ENCODE measurements at places on chromosomes 12 and 14.

GRCh38 chr12:64097366-64098105 lies 124.6 kb downstream of the KICS2 start:
- no peak for DNase-seq

- no peak for DNase-seq
Observed at GRCh38 chr12:25833657-25834056, 124.8 kb upstream of the RASSF8 start.

DNA sequence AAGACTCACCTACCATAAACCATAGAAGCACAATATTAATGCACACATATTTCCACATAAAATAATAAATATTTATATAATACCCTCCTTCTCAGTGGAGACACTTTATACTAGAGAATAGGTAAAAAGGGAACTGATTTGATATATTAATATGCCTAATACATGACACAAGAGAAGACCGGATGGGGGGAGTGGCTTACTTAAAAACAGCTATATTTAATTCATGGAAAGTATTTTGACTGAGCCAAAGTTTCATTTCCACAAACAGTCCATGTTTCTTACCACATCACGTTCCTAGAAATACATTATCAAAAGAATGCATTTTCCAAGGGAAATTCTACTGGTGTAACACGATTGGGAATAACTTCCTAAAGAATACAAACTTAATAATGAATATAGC lies 63.4 kb downstream of the ITPR2 start:
- DNase-seq: no peak

GRCh38 chr14:71733210-71733883 lies 198.9 kb upstream of the RGS6 start:
- no peak for DNase-seq

DNA sequence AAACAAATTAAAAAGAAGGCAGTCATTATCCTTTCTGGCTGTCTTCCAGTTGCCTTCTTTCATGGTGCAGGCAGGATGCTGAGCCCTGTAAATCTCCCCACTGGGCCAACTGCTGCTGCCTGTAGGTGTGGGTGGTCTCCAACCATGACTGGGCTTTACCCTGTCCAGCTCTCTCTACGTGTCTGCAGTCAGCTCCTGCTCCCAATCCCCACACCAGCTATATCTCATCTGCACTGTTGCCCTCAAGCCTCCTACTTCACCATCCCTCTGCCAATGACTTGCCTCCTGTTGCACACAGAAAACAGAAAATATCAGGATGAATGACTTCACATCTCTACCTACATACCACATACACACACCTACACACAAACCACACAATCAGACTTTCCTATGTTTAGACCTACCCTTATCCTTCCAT lies 39.7 kb upstream of the PSMA6 start:
- no peak for DNase-seq

GRCh38 chr14:22184157-22184829 lies 404.7 kb downstream of the DAD1 start:
- no peak for DNase-seq

DNA sequence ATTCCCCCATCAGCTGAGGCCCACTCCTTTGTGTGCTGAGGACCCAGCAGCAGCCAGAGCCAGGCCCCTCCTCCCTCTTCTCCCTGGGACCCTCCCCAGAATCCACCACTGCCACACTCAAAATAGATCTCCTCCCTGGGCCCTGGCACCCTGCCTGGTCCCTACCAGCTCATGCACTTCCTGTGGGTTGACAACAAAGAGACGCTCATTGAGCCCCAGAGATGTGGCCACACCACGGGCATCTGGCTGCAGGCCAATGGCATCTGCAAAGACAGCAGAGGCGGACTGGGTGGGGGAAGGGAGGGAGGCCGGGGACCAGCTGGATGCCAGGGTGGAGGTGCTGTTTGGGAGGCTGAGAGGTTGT lies 16.0 kb upstream of the ENDOU start:
- peak; percentile 58 for DNase-seq

DNA sequence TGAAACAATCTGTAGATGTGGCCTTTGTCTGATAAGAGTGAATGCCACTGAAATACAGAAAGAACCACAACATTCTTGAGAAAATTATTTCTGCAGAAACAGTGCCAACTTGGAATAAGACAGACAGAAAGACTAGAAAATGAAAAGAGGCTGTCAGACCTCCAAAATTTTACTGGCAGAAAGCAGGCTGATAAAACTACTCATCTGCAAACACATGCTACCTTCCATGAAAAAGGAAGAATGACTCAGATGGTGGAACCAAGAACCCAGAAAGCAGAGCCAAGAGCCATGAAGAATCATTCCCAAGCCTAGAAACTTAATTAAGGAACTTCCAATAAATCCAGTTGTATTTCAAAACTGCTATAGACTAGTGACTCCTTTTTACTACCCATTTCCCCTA lies 31.9 kb upstream of the OSBPL8 start:
- DNase-seq: no peak

DNA sequence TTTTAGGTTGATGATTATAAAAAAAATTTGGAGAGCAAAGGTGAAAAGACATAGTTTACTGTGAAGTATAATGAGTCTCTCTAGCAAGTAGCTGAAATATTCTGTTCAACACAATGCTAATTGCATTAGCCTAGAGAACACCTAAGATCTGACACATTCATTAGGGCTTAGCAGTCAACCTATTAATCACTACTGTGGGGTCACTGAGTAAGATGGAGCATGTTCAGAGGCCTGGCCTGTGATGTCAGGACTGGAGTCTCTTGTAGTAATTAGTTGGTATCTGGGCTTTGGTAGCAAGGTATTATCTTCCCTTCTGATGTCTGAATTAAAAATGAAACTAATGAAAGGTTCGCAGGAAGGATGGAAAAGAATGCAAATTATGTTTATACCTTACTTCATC lies 112.7 kb downstream of the SLC16A7 start:
- DNase-seq: no peak

- DNase-seq: no peak
Observed at GRCh38 chr14:22466491-22466890, 122.5 kb downstream of the DAD1 start.

DNA sequence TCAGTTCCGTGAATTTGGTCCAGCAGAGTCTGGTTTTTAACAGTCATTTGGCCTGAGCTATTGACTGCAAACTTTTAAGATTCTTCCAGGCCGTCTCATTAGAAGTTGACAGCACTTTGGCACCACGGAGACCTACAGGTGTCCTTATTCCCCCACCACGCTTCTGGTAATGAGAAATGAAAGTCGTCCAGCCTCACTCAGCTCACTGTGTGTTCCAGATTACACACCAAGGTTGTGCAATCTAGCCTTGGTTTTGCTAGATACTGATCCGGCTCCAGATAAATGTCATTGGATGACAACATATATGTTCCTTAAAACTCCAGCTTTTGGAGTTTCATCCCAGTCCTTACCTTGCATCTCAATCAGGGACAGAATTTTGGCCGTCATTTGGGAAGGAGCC lies 210.4 kb downstream of the CHST11 start:
- DNase-seq: no peak

GRCh38 chr12:51630986-51631385 lies 40.0 kb downstream of the SCN8A start:
- no peak for DNase-seq

- peak; percentile 45 for DNase-seq
Observed at GRCh38 chr12:46675736-46676135, 150.1 kb downstream of the SLC38A4 start.

DNA sequence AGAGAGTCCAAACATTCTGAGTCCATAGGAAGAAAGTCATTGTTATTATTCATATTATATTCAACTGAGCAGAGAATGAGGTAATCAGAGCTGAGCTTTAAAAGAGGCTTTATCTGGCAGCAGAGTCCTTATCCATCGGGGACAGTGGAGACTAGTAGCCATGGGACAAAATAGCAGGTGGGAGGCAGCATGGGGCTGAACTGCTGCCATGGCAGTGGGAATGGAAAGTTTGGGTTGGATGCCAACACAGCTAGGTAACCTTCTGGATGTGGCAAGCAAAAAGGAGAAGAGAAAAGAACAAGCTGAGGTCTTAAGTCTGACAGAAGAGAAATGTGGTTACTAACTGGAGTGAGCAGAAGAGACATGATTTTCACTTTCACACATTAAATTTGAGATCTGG lies 71.0 kb upstream of the CDKN3 start:
- DNase-seq: no peak

DNA sequence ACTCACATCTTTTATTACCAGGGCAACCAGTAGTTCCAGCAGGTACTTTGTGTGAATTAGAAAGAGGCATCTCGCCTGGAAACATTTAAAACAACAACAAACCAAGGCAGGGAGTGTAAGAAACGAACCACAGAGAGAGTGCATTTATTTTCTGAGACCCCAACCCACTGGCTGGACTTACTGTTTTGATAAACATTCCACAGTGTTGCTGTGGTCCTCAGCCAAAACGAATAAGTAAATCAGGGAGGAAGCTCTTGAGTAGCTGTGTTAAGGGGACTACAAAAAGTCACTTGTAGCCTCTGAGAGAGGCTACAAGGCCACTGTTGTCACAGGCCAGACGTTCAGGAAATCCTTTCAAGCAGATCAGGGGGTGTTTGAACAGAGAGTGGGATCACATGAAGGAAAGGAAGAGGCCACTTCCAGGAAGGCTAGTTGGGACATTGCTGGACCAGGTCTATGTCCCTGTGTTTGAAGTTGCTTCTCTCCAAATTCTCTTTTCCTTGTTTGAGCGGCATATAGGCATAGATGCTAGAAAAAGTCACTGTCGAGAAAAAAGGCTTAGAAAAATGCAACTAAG lies 33.8 kb downstream of the DMAC2L start:
- DNase-seq: no peak

GRCh38 chr12:12531194-12531593 lies 31.5 kb downstream of the DUSP16 start:
- DNase-seq: no peak

DNA sequence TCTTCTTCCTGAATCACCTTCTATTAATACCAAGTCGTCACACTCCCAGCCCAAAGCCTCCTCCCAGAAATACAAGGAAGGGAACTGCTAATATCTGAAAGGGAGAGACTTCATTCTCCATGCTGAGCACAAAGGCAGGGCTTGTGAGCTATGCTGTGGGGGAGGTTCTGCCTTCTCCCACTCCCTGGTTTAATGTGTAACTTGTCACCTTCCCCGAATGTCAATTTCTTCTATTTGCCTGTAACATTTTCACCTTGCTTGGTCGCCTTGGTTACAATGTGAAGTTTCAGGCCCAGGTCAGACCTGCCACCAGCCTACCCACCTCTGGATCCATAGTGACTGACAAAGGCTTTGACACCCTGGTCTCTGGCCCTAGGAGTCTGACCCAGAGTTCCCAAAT lies 82.0 kb upstream of the ESRRB start:
- no peak for DNase-seq

- DNase-seq: no peak
Observed at GRCh38 chr12:120980800-120981368, 2.5 kb downstream of the HNF1A start.

DNA sequence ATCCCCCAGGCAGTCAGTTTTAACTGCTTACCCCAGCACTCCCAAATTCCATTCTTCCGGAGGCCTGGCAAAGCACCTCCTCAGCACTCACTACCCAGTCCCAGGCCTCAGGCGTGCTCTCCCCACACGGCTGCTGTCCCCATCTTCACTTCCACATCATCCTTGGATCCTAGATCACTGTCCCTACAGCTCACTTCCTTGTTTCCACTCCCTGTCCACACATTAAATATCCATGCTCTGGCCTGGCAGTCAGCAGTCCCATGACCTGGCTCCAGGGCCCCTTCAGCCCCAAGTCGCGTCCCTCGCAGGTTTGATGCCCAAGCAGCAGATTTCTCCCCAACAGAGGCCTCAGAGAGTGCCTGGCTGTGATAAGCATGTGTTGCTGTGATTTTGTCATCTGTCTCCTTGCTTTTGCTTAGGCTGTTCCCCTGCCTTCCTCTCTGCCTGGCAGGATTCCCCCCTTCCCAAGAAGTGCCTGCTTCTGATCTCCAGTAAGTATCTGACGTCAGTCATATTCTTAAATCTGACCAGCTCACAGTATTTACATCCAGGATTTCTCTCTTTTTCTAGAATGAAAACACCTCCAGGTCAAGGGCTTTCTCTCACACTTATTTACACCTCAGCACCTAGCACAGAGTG lies 241.7 kb downstream of the ZFP36L1 start:
- DNase-seq: no peak

DNA sequence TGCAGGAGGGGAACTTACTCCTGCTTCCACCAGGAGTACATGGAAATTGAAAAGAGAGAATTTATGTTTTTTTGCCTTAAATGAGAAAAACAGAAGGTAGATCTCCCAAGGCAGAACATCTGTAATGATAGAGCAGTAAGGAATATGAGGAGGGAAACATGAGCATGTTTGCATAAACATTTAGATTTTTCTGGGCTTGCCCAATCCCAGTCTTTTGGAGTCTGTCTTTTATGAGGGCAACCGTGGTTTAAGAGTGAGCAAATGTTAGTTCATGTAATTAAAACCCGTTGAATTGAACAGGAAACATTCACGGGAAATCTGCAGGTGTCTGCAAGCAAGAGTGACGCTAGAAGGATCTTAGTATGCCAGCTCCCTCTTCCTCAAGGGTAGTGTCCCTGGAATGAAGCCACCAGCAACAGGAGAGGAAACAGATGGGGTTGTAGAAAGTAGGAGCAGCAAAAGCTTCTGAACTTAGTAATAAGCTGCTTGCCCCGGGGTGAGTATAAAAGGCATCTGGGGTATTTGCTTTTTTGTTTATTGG lies 79.3 kb downstream of the ARF6 start:
- DNase-seq: peak; percentile 90

GRCh38 chr12:81123611-81124010 lies 45.7 kb downstream of the ACSS3 start:
- no peak for DNase-seq

DNA sequence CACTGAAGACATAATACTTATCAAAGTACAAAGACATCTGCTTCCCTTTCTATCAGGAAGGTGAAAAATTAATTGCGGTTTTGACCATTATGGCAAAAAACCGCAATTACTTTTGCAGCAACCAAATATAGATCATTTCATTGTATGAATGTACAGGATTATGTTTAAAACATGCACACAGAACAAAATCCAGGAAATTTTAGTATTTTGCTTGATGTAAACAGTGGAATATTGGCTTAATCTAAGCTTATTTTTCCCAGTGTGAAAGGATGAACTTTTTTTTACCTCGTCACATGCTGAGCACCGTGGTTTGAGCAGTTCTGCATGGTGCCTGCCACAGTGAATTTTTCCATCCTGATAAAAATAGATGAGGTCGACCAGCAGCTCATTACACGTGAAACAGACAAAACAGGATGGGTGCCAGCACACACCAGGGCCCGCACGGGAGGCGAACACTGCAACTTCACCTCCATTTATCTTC lies 121.2 kb downstream of the PRICKLE1 start:
- DNase-seq: peak; percentile 39

DNA sequence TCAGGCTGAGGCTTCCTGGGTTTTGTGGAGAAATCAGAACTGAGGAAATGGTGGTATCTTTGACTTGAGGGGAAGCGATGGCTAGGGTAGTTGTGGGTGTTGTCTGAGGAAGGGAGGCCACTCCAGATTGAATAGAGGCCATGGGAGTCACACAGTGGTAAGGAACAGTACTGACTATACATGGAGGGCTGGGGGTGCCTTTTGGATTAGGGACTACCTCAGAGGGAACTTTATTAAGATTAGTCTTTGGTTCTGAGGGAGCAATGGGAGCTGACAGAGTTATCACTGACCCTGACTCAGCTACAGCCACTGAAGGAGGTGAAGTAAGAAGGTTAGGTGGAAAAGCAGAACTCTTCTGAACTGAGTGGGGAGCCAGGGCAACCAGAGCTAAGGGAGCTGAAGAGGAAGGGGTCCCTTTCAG lies 4.4 kb downstream of the NACA start:
- peak; percentile 55 for DNase-seq

- no peak for DNase-seq
Observed at GRCh38 chr12:11147420-11147819, 13.0 kb upstream of the TAS2R30 start.
